ENCODE measurements at places on chromosomes 6 and 20. TPM values are rescaled to one million over a fixed set of nuclear protein-coding genes. Genes with fewer than 3 reads are reported as not detected.

Gene SAMD10
- total RNA-seq = 8.2 TPM

GRCh38 chr6:44294832-44295791 is 18.0 kb downstream of the AARS2 start:
- DNase-seq = no peak

DNA sequence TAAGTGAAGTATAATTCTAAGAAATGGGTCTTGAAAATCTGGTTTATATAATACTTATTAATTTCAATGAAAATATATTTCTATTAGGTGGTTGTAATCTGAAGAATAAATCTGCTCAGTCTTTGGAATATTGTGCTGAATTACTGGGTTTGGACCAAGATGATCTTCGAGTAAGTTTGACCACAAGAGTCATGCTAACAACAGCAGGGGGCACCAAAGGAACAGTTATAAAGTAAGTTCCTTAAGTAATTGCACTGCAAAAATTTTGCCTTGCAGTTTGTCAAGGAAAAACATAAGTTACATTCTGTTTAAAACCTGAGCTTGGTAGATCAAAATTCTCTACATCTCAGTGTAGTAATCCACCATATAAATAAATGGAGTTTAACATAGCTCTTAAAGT is 106.0 kb downstream of the MYO6 start:
- no peak for DNase-seq

GRCh38 chr6:43977404-43978111 is 149.7 kb downstream of the MRPL14 start:
- DNase-seq = no peak

GRCh38 chr6:116568821-116569755 is 2.2 kb upstream of the RWDD1 start:
- no peak for DNase-seq

- DNase-seq = no peak
Observed at GRCh38 chr6:160160929-160161646, 39.5 kb downstream of the SLC22A1 start.

- DNase-seq = no peak
Observed at GRCh38 chr6:151160929-151161757, 78.6 kb upstream of the AKAP12 start.

GRCh38 chr6:168863467-168863866 is 390.2 kb downstream of the THBS2 start:
- no peak for DNase-seq

DNA sequence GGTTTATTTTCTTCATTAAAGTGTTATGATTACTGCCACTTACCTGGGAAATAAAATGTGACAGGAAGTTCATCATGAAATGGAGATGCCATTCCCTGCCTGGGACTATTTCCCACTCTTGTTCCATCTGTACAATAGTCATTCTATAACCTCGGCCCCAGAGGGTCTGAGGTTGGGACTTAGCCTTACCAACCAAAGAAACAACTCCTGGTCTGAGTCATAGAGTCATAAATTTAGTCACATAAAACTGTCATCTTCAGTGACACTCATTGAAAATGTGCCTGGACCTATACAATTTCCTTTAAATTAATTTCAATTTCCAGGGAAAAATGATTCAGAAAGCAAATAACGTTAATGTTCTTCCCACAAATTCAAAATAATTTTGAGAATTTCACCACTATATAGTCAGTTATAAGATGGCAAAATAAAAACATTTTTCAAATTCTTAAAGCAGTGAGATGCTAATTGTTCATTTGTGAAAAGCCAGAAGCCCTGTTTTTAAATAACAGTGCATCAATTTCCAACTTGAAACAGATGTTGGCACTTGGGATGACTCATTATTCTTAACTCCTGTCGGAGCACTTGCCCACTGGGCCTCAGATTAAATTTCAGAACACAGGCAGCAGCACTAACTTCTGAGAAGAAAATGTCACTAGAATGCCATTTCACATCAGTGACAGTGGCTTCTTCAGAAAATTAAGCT is 201.2 kb upstream of the SMLR1 start:
- DNase-seq = no peak

Gene METTL24
- not detected for total RNA-seq

GRCh38 chr6:8904754-8905153 is 469.4 kb upstream of the SLC35B3 start:
- no peak for DNase-seq

DNA sequence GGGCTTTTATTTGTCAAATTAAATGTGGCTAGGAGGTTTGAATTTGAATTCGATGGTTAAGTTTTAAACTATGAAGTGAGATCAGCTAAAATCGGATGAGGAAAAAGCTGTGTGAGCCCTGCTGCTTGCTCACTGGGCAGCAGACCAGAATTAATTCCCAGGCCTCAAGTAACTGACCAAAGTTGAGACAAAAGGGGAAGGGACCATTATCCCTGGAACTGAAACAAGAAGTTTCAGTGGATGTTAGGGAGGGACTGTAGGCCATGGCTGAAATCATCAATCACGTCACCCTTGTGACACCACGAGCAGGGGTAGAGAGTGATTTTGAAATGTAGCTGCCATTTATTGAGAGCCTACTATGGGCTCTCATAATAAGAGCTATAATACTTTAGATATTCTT is 7.0 kb upstream of the PRSS35 start:
- no peak for DNase-seq

- no peak for DNase-seq
Observed at GRCh38 chr20:58294497-58295455, 14.7 kb upstream of the RAB22A start.

Gene APOBEC2
- not detected for total RNA-seq

Gene VSX1
- total RNA-seq = not detected

GRCh38 chr6:143107911-143108761 is 47.4 kb downstream of the AIG1 start:
- no peak for DNase-seq

Gene BANF2
- not detected for total RNA-seq

DNA sequence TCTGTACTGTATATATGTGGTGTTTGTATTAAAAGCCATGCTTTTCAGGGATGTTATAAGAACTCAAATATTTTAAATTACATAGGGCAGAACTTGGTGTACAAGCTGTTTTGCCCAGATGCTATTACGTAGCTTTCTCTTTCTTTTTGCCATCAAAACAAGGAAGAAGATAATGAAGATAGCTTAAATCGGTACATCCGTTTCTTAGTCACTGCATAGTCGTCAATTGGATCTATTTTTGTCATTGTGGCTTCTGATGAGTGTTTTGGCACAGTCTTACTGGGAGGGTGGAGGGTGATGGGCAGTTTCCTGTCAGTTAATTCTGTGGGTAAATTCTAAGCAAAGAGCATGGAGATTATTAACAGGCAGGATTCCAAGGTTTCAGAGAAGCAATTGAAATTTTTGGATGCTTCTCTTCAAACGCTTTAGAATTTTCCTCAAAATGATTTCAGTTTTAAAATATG is 649.1 kb upstream of the GJE1 start:
- no peak for DNase-seq

Gene MMP24
- total RNA-seq = not detected

Gene NKX2-4
- not detected for total RNA-seq

DNA sequence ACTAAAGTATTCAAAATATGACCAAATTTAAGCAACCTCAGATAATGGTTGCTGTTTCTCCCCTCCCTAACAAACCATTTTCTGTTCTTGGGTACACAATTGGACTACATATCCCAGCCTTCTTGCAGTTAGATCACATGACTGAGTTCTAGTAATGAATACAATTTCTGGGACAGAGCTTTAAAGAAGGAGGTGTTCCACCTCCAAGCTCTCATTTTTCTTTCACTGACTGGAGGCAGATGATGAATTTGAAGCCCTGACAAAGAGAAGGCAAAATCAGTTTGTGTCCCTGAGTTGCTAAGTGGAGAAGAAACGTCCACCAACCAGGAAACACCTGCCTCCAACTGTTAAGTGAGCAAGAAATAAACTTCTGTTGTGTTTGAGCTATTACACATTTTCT is 117.2 kb downstream of the LCA5 start:
- DNase-seq = no peak

GRCh38 chr6:146857980-146858347 is 259.2 kb downstream of the ADGB start:
- no peak for DNase-seq

DNA sequence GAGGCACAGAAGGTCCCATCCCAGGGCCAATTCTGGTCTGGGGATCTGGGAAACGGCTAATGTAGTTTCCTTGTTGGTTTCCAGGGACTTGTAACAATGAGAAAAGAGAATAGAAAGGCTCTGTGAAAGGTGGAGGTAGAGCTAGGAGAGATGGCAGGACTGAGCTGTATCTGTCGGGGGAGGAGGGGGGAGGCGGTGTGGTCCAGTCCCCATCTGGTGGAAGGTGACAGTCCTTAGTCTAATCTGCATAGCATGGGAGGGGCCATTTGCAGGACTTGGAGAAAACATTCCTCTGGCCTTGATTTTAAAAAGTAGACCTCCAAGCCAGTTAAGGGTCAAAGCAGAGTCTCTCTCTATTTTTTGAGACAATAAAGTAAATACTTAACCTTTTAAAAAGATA is 137.1 kb downstream of the DNAH8 start:
- DNase-seq = no peak

DNA sequence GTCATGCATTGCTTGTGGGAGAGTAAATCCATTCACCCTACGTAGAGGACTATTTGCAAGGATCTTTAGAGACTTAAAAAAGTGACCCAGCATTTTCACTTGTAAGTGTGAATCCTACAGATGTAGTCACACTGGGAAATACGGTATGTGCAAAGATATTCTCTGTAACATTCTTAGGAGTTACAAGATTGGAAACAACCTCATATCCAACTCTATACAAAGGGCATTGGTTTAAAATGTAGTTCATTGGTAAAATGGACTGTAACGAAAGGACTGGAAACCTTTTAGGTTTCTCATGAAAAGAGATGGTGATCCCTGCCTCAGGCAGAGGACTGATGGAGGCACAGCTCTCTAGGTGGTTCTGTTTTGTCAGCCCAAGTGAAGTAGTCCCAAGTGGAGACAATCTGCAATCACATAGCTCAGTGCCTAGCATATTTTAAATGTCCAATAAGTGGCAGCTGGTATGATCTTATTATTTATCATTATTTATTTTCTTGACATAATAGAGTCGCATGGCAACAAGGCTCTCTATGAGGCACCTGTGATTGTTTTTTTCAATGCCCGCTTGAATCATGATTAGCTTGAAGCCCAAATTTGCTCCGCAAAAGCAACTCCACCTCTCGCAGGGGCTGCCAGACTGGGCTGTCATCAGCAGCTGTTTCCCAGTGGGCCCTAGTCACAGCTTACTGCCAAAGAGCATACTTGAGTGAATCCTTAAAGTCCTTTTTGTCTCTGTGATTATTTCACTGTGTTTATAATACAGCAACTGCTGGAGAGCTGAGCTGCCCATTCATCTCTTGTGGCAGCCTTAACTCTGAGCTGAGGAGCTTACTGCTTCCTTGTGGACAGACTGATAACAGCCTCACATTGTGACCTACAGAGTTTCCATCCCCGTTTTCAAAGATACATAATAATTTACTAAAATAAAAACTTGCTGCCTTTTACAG is 19.8 kb upstream of the ENPP1 start:
- no peak for DNase-seq

Gene KCNS1
- not detected for total RNA-seq

Gene PI16
- 0.30 TPM for total RNA-seq

Gene OOEP
- not detected for total RNA-seq

DNA sequence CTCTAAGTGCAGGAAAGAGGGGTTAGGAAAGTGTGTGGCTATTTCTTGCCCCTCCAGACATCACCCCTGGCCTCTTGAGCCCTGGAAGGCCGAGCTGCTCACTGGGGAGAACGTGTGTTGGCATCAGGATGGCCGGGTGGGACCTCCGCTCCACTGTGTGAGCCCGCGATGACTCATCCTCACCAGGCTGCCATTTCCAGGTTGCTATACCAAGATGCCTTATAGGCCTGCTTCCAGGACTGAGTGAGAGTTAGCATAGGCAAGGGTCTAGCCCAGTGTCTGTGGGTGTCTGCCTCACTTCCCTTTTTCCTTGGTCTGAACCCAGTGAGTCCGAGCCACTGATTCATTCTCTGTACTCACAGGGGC is 105.0 kb downstream of the MRPL14 start:
- no peak for DNase-seq

DNA sequence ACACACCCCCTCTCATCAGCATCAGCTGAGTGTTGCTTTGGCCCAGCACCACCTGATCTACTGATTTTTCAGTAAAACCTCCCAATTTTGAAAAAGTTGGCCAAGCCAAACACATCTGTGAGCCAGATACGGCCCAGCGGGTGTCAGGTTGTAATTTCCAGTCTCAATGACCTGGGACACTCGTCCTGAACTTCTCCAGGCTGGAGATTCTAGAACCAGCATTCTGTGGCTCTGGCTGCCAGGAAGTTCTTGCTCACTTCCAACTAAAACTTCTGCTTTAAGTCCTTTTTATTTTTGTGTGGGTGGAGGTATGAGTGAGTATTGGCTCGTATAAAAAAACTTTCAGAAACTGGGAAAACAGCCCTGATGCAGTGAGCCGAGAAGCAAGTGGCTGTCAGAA is 5.1 kb downstream of the KIAA1755 start:
- no peak for DNase-seq

Data from activated naive CD4-positive, alpha-beta T cell treated with anti-CD3 and anti-CD28 coated beads, Interleukin-2, amount 50 U/mL, for 72 hours (primary cell).